Endothelial cell (in vitro differentiated cells): ENCODE measurements at places on chromosomes 6 and 20.

DNA sequence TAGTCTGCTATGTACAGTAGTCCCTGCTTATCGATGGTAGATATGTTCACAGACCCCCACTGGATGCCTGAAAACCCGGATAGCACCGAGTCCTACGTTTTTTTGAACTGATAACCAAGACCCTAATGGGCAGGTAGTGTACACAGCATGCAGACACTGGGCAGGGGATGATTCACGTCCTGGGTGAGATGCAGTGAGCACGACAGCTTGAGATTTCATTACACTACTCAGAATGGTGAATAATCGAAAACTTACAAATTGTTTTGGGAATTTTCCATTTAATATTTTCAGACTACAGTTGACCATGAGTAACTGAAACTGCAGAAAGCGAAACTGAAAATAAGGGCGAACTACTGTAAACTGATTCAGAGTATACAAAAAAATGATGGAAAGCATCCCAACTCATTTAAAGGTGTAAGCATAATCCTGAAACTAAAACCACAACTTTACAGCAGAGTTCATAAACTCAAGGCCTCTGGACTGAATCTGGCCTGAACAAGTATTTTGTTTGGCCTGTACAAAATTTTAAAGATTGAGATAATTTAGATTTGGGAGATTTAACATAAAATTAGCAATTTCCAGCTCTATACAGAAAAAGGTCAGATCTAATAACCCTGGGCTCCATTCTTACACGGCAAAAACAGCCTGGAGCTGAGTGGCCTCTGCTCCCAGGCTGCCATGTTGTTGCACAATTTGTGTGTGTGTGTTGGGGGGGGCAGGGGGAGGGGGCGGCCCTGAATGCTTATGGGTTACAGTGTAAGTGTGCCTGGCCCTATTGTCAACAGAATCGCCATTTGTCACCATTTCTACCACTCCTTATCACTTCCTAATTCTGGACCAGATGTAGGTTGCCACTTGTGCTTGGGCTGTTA, 34.9 kb downstream of the RNF24 start:
- DNase-seq: no peak
- peaks cover 13% of the 10 kb centered on the region for H3K4me1 ChIP-seq
- no peak overlapping the region for H3K4me3 ChIP-seq
- peaks cover 1% of the 10 kb centered on the region for H3K27me3 ChIP-seq
- no peak overlapping the region for H3K27ac ChIP-seq
- no peaks in the 10 kb centered on the region for H3K36me3 ChIP-seq

DNA sequence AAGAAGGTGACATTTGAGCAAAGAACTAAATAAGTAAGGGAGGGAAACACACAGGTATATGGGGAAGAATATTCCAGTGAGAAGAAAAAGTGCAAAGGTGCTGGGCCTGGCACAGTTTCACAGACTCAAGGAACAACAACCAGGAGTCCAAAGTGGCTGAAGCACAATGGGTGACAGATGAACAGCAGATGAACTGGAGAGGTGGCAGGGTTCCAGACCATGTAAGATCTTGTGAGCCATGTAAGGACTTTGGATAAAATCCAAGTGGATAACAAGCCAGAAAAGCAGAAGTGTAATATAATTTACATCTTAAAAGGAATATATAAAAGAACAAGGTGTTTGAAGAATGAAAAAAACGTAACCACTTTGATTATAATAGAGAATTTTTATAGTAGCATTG, 87.9 kb downstream of the MMS22L start:
- DNase-seq: no peak
- H3K4me3 ChIP-seq: no peak overlapping the region
- no peak overlapping the region for H3K27ac ChIP-seq
- H3K36me3 ChIP-seq: no peaks in the 10 kb centered on the region
- H3K4me1 ChIP-seq: peaks cover 9% of the 10 kb centered on the region

- DNase-seq: no peak
- no peak overlapping the region for H3K4me3 ChIP-seq
- no peaks in the 10 kb centered on the region for H3K27me3 ChIP-seq
- H3K4me1 ChIP-seq: no peaks in the 10 kb centered on the region
- no peaks in the 10 kb centered on the region for H3K36me3 ChIP-seq
These were observed 438.4 kb upstream of the ADGRB3 start for GRCh38 chr6:68196645-68197044.

- H3K27ac ChIP-seq: no peak within 1 kb of the TSS
- H3K36me3 ChIP-seq: no peaks in the 10 kb centered on the region
- peaks cover 7% of the 10 kb centered on the region for H3K4me1 ChIP-seq
- H3K27me3 ChIP-seq: peaks cover 12% of the 10 kb centered on the region
- H3K4me3 ChIP-seq: peak within 1 kb of the TSS; percentile 81
These were observed at the start of gene OVOL2 for GRCh38 chr20:18057101-18057993. OVOL2 (minus strand) TSS chr20:18057916; CDS start chr20:18057634, 282 bp downstream.

- no peak overlapping the region for H3K27ac ChIP-seq
- peak; percentile 26 for DNase-seq
- peaks cover 17% of the 10 kb centered on the region for H3K36me3 ChIP-seq
- peaks cover 20% of the 10 kb centered on the region for H3K4me1 ChIP-seq
- peak overlapping the region; percentile 90 for H3K4me3 ChIP-seq
These were observed 66.0 kb downstream of the ZBTB2 start for GRCh38 chr6:151325075-151326050.

GRCh38 chr6:125950293-125950692, 6.3 kb upstream of the HINT3 start:
- no peaks in the 10 kb centered on the region for H3K27me3 ChIP-seq
- H3K4me3 ChIP-seq: no peak overlapping the region
- DNase-seq: no peak
- peaks cover 5% of the 10 kb centered on the region for H3K36me3 ChIP-seq

DNA sequence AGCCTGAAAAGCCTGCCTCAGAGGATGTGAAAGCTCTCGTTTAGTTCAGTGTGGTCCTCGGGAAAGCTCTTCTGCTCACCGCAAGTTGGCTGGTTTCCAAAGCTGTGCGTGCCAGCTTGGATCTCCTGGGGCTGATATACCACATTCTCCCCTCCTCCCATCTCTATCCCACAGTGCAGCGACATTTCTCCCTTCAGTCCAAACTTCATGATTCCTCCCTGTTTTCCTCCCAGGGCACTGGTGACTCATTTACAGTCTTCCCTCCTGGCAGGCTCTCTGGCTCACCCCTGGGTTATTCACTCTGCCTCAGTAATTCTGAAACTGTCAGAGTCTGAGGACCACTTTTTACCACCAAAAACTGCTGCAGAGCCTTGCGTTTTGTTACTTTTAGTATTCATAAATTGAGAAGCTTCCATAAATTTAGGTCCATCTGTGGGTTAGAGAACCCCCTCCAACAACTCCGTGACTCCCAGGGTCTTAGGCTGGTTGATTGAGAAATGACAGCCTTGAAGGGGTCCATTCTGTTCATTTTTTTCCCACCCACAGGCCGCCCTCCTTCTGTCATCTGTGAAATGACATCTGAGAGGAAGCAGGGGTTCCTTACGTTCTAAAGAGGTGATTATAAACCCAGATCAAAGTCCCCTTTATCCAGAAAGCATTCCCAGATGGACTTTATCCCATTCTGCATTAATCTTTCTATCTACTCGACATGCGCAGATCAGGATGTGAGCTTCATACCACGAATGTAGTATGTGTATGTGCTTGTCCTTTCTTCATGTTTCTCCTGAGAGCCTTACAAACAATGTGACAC, 6.1 kb downstream of the TRIM10 start:
- H3K36me3 ChIP-seq: no peaks in the 10 kb centered on the region
- no peak overlapping the region for H3K27ac ChIP-seq
- peaks cover 2% of the 10 kb centered on the region for H3K4me1 ChIP-seq
- peaks cover 3% of the 10 kb centered on the region for H3K27me3 ChIP-seq
- H3K4me3 ChIP-seq: no peak overlapping the region
- DNase-seq: no peak

GRCh38 chr6:40845553-40845952, 193.5 kb downstream of the UNC5CL start:
- no peak overlapping the region for H3K4me3 ChIP-seq
- peak; percentile 67 for DNase-seq
- no peaks in the 10 kb centered on the region for H3K36me3 ChIP-seq
- no peaks in the 10 kb centered on the region for H3K27me3 ChIP-seq
- peaks cover 16% of the 10 kb centered on the region for H3K4me1 ChIP-seq

DNA sequence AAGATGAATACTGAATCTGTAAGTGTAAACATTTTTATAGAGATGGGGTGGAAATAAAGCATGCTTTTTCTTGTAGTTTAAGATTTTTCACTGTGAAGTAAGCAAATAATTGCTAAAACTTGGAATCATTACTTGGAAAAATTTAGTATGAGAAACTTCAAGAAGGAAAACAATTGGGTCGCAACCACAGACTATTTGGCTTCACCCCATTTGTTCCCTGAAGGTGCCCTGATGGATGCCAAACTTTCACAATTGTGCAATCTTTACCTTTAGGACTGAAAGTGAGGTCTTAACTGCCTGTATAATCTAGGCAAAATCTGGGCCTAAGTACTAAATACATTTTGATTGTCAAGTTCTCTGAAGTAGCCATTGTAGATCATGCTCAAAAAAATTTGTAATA, 330.1 kb downstream of the HDGFL1 start:
- H3K4me1 ChIP-seq: peaks cover 3% of the 10 kb centered on the region
- H3K4me3 ChIP-seq: no peak overlapping the region
- no peaks in the 10 kb centered on the region for H3K27me3 ChIP-seq
- no peak overlapping the region for H3K27ac ChIP-seq

DNA sequence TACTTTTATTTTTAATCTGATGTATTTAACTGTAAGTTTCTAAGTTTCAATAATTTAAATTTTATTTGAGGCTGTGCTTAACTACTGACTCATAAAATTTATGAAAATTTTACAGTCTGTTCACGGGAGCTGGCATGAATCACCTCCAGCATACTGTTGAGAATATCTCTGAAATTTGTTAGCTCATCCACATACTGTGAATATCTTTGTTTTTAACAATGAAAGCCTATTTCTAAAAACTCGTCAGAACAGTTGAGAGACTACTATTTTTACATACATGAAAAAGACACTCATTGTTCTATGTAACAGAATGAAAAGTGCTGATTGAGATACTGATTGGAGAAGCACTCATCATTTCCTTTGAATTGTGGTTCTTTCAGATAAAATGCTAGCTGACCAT, 749.3 kb downstream of the TENT5A start:
- peaks cover 2% of the 10 kb centered on the region for H3K27me3 ChIP-seq
- H3K4me1 ChIP-seq: no peaks in the 10 kb centered on the region
- no peaks in the 10 kb centered on the region for H3K36me3 ChIP-seq
- DNase-seq: no peak

- H3K27me3 ChIP-seq: peaks cover 2% of the 10 kb centered on the region
- H3K4me1 ChIP-seq: no peaks in the 10 kb centered on the region
- H3K4me3 ChIP-seq: no peak overlapping the region
- no peak overlapping the region for H3K27ac ChIP-seq
- no peak for DNase-seq
These were observed 17.5 kb upstream of the SPO11 start for GRCh38 chr20:57312138-57312537.

DNA sequence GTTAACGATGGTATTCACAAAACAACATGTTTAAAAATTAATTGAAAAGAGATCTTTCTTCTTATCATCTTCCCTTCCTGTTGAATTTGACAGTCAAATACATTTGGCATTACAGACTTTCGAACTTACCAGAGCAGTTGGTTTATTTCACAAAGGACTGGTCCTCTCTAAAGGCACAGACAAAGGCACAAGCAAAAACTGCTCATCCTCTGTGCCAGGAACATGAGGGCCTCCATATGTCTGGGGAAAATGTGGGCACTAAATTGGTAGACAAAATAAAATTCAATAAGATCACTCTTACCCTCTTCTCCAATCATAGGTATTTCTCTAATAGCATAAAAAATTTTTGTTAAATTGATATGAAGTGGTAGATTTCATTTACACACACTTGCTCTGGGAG, 40.4 kb downstream of the SYNE1 start:
- no peak for DNase-seq
- peaks cover 4% of the 10 kb centered on the region for H3K27me3 ChIP-seq
- no peak overlapping the region for H3K4me3 ChIP-seq

- peaks cover 12% of the 10 kb centered on the region for H3K27me3 ChIP-seq
- no peak within 1 kb of the TSS for H3K27ac ChIP-seq
- DNase-seq: peak; percentile 18
- H3K36me3 ChIP-seq: no peaks in the 10 kb centered on the region
These were observed at the start of gene RSPO4 for GRCh38 chr20:1001911-1002681. RSPO4 (minus strand) TSS chr20:1002311; CDS start chr20:1002164, 147 bp downstream.

DNA sequence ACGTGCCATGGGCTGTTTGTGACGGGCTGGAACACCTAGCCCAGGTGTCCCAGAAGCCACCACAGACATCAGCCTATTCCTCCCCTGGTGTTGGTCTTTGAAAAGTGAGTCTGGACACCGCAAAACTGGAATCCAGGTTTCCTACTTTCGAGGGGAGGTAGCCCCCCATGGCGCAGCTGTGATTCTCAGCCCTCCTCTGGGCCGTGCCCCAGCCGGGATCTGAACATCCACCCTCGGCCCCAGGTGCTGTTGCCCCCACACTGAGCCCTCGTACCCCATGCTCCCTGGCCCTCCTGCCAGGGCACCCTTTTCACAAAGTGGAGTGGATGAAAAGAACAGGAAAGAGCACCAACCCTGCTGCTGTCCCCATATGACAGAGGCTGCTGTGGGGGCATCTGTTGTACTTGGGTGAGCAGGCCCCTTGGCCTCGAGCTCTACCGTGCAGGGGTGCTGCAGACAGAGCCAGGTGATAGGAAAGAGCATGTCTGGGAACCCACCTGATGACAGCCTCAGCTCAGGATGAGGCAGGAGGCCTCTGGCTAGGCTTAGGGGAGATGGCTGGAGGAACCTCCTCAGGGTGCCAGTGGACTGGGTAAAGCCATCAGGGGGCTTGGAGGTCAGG, 18.8 kb upstream of the MAS1L start:
- H3K27me3 ChIP-seq: peaks cover 5% of the 10 kb centered on the region
- no peak for DNase-seq
- H3K36me3 ChIP-seq: no peaks in the 10 kb centered on the region
- no peak overlapping the region for H3K27ac ChIP-seq

DNA sequence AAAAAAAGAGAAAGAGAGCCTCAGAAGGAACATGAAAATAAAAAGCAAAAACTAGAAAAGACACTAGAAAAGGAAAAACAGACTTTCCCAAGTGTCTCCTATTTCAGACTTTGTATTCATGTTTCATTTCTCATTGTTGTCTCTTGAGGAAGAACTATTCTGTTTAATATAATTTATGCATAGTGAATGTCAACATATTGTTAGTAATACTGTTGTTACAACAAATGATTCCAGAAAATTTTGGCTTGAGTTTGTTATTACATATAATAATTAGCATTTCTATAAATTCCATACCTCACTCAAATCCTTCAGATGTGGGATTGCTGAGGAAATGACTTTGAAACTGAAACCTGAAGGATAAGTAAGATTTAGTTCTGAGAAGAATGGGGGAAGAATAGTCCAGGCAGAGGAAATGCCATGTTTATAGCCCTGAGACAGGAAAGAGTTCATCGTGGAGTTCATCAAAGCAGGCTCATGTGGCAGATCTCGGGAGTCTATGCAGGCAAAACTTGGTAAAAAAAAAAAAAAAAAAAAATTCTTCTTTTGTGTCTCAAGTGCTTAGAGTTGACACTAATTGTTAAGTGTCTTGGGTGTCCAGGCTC, 53.1 kb upstream of the EIF2S2 start:
- H3K4me3 ChIP-seq: no peak overlapping the region
- peaks cover 2% of the 10 kb centered on the region for H3K27me3 ChIP-seq
- H3K27ac ChIP-seq: peak overlapping the region; percentile 92
